ENCODE measurements at places on chromosomes 12 and 14.

DNA sequence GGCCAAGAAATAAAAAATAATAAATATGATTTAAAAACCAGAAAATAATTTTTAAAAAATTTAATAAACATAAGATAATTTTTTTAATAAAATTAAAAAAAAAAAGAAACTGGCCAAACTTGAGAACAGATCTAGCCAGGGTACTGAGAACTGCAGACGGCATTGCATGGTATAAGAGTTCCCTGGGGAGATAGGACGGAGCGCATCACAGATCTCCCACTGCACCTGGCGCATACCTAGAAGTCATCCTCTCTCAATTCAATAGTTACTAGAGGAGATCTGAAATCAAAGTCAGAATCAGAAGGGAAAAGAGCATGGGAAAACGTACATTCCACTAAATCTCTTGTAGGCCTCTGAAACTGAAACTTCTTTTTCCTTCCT lies 58.9 kb upstream of the BCL2L14 start:
- DNase-seq: no peak

DNA sequence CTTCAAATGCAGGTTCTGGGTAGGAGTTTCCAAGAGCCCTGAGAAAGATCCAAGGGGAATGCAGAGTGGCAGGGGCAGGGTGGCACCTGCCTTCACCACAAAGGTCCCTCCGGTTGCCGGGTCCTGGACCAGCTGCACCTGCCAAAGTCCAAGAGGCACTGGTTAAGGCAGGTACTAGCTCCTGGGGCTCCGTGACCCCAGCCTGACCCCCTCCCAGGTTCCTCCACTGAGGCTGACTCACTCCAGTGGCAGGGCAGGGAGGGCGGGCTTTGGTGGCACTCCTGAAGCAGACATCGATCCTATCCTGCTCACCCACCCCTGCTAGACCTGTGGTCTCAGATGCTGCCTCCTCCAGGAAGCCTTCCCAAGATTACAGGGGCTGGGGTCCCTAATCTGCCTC lies 11.4 kb downstream of the RPS6KL1 start:
- DNase-seq: no peak

GRCh38 chr14:56491299-56492285 lies 88.0 kb upstream of the TMEM260 start:
- peak; percentile 56 for DNase-seq

GRCh38 chr12:43786899-43787693 lies 19.0 kb downstream of the TWF1 start:
- DNase-seq: no peak

GRCh38 chr12:27705263-27705662 lies 5.4 kb upstream of the MRPS35 start:
- no peak for DNase-seq

DNA sequence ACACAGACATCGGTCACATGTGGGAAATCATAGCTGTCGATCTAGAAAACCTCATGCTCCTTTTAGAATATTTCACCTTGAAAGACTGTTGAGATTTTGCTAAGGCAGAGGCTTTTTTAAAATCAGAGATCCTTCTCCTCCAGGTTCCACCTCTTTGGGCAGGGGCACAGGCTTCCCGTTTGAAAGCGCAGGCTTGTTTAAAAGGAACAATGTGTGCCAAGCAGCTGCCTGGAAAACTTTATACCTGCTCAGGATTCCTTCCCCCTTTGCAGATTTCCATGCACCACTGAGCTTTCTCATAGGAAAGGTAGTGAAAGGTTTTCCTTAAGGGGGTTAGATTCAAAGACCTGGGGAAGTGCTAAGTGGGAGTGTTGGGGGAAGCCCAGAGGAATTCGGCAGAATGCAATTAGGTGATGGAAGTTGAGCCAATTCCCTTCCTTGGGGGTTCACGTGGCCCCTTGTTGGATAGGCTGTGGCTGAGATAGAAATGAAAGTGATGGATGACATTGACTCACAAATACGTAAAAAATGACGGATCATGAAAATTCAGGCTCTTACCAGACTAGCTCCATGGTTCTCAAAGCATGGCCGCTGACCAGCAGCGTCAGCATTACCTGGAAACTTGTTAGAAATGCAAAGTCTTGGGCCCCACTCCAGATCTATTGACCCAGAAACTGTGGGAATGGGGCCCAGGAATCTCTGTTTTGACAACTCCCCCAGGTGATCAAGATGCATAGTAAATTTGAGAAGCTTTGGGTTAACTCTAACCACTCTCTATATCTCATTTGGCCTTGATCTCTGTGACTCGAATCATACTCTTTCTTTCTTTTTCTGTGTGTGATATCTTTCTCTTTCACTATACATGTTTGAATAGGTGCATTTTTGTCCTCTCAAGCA lies 281.4 kb upstream of the FKBP4 start:
- no peak for DNase-seq

DNA sequence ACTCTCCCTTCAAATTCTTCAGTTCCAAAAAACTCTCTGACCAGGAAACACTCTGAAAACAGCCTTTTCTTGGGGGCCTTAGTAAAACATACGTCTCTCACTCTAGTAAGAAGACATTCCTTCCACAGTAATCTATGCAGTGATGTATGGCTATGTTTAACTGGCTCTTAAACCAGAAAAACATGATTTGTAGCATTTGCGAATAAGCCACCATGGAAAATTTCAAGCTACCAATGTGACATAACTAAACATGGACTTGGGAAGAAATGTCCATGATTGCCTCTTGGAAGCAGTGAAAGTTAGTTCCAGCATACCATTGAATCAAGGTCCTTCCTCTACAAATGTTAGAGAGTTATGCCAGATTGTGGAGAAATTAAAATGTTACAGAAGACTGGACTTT lies 121.5 kb upstream of the ATF7IP start:
- DNase-seq: no peak

DNA sequence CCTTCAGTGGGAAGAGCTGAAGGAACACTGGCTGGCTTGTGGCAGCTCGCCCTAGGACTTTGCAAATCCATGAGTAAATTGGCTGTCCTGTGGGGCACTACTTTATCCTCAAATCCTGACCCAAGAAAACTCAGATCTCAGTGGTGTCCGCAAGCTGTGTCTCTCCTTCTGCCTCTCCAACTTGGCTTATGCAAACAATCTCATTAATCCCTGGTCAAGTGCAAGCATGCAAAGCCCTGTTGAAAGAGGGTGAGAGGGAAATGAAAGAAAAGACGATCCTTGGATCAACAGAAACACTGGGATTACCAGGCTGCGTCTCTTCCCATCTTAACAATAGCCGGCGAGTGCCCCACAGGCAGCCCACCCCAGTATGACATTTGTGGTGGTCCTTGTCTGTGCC lies 901.6 kb downstream of the BCL11B start:
- no peak for DNase-seq

GRCh38 chr12:6769666-6770065 lies 2.7 kb upstream of the LAG3 start:
- DNase-seq: no peak

DNA sequence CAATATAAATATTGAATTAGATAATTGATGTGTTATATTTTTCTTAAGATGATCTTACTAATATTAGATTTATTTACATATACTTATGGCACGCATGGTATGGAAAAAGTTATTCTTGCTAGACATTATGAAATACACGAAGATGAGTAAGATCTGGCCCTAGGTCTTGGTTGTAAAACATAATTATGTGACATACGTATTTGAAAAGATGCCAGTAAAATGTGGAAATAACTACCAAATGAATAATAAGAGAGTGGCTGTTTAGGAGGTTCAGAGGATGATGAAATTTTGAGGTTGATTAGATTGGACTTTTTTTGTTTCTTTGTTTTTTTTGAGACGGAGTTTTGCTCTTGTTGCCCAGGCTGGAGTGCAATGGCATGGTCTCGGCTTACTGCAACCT lies 41.3 kb downstream of the FANCM start:
- DNase-seq: no peak
